MCF 10A (cell line): ENCODE measurements at places on chromosomes 11 and 22.

- DNase-seq, result no peak
These were observed 40.0 kb downstream of the MOB2 start for GRCh38 chr11:1446623-1447022.

DNA sequence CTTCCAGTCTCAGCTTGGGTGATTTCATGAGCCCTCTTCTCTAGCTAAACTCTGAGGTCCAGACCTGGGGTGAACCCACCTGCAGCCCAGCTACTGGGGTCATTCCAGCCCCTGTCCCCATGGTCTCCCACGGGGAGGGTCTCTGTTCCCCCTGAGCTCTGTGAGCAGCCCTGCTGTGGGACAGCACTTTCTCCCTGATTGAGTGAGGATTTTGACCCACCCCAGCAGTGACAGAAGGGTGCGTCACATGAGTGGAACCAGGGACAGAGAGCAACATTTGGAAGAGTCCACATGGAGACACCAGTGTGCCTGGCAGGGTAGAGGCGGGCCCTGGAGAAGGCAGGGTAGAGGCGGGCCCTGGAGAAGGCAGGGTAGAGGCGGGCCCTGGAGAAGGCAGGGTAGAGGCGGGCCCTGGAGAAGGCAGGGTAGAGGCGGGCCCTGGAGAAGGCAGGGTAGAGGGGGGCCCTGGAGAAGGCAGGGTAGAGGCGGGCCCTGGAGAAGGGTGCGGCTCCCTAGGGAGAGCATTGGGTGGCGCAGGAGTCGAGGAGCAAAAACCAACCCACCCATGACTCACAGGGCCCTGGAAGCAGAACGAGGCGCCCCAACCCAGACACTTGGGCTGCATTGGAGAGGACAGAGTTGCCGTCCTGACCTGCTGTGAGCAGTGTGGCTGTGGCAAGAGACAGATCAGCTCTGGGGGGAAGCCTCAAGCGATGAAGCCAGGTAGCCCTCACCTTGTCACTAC, 227.7 kb upstream of the B3GAT1 start:
- peak; percentile 80 for DNase-seq

DNA sequence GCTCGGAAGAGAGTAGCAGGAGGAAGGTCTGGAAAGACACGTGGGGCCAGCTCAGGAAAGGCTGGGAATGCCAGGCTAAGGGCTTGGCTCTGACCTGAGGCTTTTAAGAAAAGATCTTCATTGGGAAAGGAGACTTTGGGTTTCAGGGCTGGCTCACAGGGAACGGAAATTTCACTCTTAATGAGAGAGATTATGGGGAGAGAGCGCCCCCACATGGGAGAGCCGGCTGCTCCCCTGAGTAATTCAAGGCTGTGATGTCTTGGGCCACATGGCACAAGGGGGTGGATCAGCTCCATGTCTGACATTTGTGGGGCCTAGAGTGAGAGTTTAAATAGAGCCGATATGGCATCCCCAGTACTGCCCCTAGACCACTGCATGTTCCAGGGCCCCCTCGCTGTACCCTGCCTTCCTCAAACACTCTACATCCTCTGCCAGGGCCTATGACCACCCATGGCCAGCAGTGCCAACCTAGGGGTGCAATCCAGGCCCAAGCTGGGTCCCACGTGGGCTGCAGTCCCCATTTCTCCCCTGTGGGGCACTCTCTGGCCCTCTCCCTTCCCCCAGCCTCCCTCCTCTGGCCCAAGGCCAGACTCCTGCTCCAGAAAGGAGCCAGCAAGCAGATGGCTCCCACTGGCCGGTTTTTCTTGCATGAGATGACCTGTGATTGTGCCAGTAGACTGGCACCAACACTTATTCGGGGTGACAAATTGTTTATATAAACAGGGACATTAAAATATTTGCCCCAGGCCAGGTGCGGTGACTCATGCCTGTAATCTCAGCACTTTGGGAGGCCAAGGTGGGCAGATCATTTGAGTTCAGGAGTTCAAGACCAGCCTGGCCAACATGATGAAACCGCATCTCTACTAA, 75.2 kb downstream of the ISX start:
- peak; percentile 17 for DNase-seq

GRCh38 chr11:64379160-64379559, 20.2 kb downstream of the RPS6KA4 start:
- DNase-seq, result no peak

- no peak for DNase-seq
These were observed 518.0 kb downstream of the DLG2 start for GRCh38 chr11:85109141-85109540.

- no peak for DNase-seq
These were observed 899.3 kb upstream of the RAG2 start for GRCh38 chr11:37497326-37497725.

DNA sequence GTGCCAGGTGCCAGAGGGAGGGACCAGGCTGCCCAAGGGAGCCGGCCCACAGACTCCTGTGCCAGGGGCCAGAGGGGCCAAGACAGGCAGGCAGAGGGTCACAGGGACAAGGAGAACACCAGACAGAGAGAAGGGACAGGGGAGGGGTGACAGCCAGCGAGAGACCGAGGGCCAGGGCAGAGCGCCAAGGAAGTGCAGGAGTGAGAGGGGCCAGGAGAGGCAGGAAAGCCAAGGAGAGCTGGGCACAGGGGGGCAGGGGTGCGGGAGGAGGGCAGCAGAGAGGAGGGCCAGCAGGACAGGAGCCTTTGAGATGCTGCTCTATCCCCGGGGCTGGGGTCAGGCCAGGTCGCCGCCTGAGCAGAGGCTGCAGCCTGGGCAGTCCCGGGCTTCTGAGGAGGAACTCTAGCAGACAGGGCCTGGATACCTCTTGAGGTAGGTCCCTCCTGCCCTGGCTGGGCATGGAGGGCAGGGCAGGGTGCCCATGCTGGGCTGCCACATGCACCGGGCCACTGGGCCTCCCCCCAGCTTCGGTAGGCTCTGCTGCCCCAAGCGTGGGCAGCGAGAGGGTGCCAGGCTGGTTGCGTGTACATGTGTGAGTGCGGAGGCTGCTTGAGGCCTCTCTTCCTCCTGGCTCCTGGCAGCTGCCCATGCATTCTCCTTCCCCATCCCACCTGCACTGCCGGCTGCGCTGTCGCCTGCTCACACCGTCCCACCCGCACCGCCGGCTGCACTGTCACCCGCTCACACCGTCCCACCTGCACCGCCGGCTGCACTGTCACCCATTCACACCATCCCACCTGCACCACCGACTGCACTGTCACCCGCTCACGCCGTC, 12.2 kb downstream of the LSP1 start:
- DNase-seq, result no peak

- no peak for DNase-seq
These were observed 1506.8 kb downstream of the BRD1 start for GRCh38 chr22:48320683-48321451.

DNA sequence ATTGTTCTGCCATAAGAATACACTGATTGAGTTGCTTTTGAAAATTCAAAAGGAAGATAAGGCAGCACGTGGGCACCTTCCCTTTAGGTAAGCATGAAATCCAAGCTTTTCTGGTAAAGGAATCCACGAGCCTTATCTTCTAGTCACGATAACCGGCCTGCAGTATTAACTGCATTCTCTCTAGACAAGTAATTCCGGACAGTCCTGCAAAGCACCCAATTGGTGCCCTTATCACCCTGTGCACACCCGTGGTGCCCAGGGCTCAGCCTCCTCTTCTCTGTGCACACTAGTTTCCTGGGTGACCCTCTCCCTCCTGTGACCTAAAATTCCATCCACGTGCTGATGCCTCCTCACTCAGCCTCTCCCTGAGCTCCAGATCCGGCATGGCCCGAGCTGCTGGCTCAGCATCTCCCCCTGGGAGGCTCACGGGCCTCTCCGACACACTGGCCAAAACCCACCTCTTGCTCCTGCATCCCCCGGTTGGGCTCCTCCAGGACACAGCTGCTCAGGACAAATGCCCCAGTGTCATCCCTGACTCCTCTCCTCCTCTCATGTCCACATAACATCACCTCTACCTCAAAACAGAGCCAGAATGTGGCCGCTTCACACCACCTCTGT, 63.7 kb downstream of the PACSIN2 start:
- no peak for DNase-seq

- DNase-seq, result peak; percentile 72
These were observed 9.8 kb upstream of the FAM111B start for GRCh38 chr11:59097113-59097708.

DNA sequence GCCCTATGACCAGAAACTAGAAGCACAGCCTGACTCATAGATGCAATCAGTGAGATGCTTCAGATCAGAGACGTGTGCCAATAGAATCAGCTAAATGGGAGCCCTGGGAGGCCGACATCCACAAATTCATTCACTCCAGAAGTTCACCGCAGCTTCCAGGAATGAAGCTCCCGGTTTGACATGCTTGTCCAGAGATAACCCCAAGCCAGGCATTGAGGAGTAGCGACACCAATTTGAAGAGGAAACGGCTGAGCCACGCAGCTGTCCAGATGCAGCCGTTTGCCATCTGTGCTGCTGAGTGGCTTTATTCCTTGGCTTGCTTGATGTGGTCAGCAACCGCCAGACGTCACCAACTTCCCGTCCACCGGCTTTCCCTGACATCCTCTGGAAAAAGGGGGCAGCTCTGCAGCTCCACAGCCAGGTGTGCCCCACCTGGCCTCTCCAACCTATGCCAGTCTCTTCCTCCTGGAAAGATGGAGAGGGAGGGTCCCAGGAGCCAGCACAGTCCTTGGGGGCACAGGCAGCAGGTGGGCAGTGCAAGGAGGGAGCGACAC, 123.9 kb upstream of the OPCML start:
- no peak for DNase-seq

DNA sequence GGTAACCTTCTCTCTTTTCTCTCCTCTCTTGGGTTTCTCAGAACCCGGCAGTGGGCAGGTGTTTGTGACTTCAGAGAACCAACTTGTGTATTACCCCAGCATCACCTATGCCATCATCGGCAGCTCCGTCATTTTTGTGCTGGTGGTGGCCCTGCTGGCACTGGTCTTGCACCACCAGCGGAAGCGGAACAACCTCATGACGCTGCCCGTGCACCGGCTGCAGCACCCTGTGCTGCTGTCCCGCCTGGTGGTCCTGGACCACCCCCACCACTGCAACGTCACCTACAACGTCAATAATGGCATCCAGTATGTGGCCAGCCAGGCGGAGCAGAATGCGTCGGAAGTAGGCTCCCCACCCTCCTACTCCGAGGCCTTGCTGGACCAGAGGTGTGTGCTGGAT, 62.2 kb downstream of the COMMD9 start:
- DNase-seq, result no peak

DNA sequence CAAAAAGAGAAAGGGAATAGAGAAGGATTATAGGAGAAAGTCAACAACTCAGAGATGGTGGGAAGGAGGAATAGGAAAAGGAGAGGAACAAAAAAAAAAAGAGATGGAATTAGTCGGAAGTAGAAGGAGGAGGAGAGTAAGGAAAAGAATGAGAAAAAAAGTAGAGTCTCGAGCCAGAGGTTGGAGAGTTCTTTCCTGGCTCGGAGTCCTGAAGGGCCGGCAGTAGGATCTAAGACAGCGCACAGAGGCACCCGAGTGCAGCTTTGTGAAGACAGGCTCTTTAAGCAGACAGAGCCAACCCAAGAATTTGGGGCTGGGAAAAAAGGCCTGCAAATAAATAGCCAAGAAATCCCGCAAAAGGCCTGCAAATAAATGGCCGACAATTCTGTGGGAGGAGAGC, 170.4 kb upstream of the CCDC90B start:
- no peak for DNase-seq

DNA sequence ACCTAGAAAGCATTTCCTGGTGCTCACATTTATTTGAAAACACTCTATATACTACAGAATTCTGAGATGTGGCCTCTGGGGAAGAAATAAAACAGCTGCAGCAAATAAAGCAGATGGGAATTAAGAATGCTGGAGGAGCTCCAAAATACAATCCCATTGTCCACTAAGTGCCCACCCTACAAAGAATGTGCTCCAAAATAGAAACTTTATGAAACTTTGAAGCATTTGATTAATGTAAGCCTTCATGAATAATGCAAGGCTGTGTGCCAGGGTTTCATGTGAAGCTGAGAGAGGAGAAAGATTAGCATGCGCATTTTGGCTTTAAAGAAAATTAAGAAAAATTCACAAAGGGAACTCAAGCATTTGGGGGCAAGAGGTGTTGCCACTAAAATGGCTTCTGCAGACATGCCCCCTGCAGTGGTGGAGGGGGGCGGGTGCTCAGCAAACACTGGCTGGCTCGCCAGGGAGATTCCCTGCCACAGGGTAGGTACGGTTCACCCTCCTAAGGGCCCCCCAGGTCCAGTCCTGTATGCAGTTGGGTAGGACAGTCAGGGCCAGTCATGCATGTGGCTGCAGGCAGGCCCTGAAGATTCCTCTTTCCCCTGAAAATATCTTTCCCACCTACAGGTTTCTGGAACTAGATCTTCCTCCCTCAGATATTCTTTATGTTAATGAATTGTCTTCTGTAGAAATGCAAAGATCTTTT, 46.6 kb upstream of the RCN1 start:
- no peak for DNase-seq

- peak; percentile 58 for DNase-seq
These were observed 594 bp downstream of the MPST start for GRCh38 chr22:37020192-37020479.

DNA sequence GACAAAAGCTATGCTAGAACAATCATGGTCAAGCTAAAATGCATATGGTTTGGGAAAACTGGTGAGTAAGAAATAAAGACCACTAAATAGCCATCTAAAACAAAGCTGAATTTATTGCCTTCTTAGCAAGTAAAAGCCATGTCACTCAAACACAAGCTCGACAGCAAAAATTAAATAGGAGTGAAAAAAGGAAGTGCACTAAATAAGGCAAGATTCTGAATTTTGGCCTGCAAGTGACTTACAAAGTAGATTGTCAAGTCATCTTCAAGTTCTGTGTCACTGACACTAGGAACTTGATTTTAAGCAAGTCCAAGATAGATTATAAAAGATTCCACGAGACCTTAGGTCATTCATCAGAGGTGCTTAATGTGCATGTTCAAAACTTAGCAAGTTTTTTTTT, 27.4 kb downstream of the TUG1 start:
- DNase-seq, result no peak

GRCh38 chr22:43411869-43412807, at the start of gene MPPED1:
Gene MPPED1, plus strand, starts transcription at chr22:43412014. Its CDS starts 12,972 bp downstream, at chr22:43424986.
- no peak for DNase-seq

- DNase-seq, result peak; percentile 47
These were observed 7.6 kb downstream of the SLC29A2 start for GRCh38 chr11:66363805-66364535.

GRCh38 chr22:42544686-42545085, 9.1 kb upstream of the SERHL2 start:
- DNase-seq, result no peak

GRCh38 chr22:48676266-48677167, 1151.2 kb downstream of the BRD1 start:
- DNase-seq, result no peak

GRCh38 chr22:47918276-47918921, 1155.9 kb downstream of the TBC1D22A start:
- DNase-seq, result no peak
